Mesothelial cell of epicardium (in vitro differentiated cells): ENCODE measurements at places on chromosomes 7 and 10. TPM values are rescaled to one million over a fixed set of nuclear protein-coding genes. Genes with fewer than 3 reads are reported as not detected.

DRGX gene
- total RNA-seq: not detected in 3 replicates

ASB10 gene
- total RNA-seq: not detected in 3 replicates

FZD8 gene
- total RNA-seq: 14.5 to 16.5 TPM (median 16.4 TPM) in 3 replicates

WDR91 gene
- total RNA-seq: 15.0 to 17.4 TPM (median 16.5 TPM) in 3 replicates

PNLIPRP2 gene
- total RNA-seq: not detected in 3 replicates

CCT6A gene
- 124 to 130 TPM (median 127 TPM) in 3 replicates for total RNA-seq

PHF14 gene
- total RNA-seq: 67.8 to 72.1 TPM (median 71.1 TPM) in 3 replicates

ATXN7L1 gene
- 17.9 to 18.7 TPM (median 18.0 TPM) in 3 replicates for total RNA-seq

SPDYE5 gene
- 0.14 to 0.16 TPM in 2 of 3 replicates, not detected in the other for total RNA-seq

FAM20C gene
- total RNA-seq: 16.7 to 18.3 TPM (median 17.8 TPM) in 3 replicates

NACAD gene
- 9.2 to 11.4 TPM (median 10.3 TPM) in 3 replicates for total RNA-seq

TBXAS1 gene
- total RNA-seq: 3.1 to 4.7 TPM (median 3.9 TPM) in 3 replicates

PCBD1 gene
- total RNA-seq: 50.5 to 51.7 TPM (median 51.4 TPM) in 3 replicates

VAX1 gene
- 0.09 TPM in 1 of 3 replicates, not detected in the others for total RNA-seq

CDH23 gene
- total RNA-seq: 2.5 to 2.9 TPM (median 2.9 TPM) in 3 replicates

AS3MT gene
- 8.7 to 12.8 TPM (median 8.7 TPM) in 3 replicates for total RNA-seq

SLC26A5 gene
- total RNA-seq: not detected in 3 replicates

ZP3 gene
- 0.41 to 0.89 TPM in 2 of 3 replicates, not detected in the other for total RNA-seq

PLAC9 gene
- 24.0 to 30.3 TPM (median 25.1 TPM) in 3 replicates for total RNA-seq

NUDT13 gene
- 3.5 to 4.4 TPM (median 3.7 TPM) in 3 replicates for total RNA-seq

LIMK1 gene
- 54.6 to 56.0 TPM (median 54.9 TPM) in 3 replicates for total RNA-seq

SPAM1 gene
- total RNA-seq: not detected in 3 replicates

IPMK gene
- total RNA-seq: 4.5 TPM in 3 replicates

ELAPOR2 gene
- total RNA-seq: 46.3 to 55.2 TPM (median 54.2 TPM) in 3 replicates

FOXL3 gene
- total RNA-seq: not detected in 3 replicates

GBX1 gene
- 0.20 TPM in 1 of 3 replicates, not detected in the others for total RNA-seq

HHEX gene
- 0.13 to 0.31 TPM in 2 of 3 replicates, not detected in the other for total RNA-seq

FXYD4 gene
- not detected in 3 replicates for total RNA-seq

CYP2W1 gene
- 5.6 to 6.2 TPM (median 5.8 TPM) in 3 replicates for total RNA-seq

YKT6 gene
- 80.6 to 85.0 TPM (median 83.7 TPM) in 3 replicates for total RNA-seq
